ENCODE measurements at places on chromosomes 1 and 21.

GRCh38 chr1:171267391-171267790 is 19.1 kb downstream of the FMO1 start:
- DNase-seq = no peak

DNA sequence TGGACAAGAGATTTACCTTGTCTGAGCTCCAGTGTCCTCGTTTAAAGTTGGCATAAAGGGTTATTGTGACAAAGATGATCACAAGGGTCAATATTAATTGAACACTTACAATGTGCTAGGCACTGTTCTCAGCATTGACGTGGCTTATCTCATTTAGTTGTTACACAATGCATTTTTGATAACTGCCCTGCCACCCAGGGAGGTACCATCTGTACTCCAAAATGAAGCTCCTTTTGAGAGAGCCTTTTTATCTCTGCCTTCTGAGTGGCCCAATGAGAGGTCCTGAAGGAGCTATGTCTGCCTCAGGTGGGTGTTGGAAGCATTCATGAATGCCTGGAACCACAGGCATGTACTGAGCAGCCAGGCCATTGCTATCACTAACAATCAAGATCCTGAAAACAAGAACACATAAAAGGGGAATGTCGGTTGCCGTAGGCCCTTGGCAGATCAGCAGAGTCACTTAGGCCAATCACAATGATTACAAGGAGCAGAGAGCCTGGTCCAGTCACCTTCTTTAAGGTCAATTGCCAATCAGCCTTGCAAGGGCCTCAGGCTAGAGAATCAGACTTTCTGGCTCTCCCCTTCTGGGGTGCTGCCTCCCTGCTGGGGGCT is 78.5 kb downstream of the NMNAT2 start:
- DNase-seq = no peak

- DNase-seq = no peak
Measured at GRCh38 chr1:53740621-53741105, 1.7 kb upstream of the GLIS1 start.

- no peak for DNase-seq
Measured at GRCh38 chr1:22259551-22260282, 116.8 kb upstream of the WNT4 start.

GRCh38 chr1:57736940-57737339 is 313.1 kb upstream of the DAB1 start:
- no peak for DNase-seq

Measured in activated T-helper 1 cell treated with anti-CD3 and anti-CD28 coated beads, Interleukin-2, amount 50 U/mL, for 16 hours (primary cell).